Common myeloid progenitor, CD34-positive (primary cell): ENCODE measurements at places on chromosomes 12 and 14.

- DNase-seq, result peak; percentile 16
- H3K4me3 ChIP-seq, result no peak overlapping the region
- no peaks in the 10 kb centered on the region for H3K36me3 ChIP-seq
- H3K27ac ChIP-seq, result no peak overlapping the region
- H3K27me3 ChIP-seq, result peaks cover 2% of the 10 kb centered on the region
Measured at GRCh38 chr12:77133566-77133965, 68.2 kb upstream of the E2F7 start.

DNA sequence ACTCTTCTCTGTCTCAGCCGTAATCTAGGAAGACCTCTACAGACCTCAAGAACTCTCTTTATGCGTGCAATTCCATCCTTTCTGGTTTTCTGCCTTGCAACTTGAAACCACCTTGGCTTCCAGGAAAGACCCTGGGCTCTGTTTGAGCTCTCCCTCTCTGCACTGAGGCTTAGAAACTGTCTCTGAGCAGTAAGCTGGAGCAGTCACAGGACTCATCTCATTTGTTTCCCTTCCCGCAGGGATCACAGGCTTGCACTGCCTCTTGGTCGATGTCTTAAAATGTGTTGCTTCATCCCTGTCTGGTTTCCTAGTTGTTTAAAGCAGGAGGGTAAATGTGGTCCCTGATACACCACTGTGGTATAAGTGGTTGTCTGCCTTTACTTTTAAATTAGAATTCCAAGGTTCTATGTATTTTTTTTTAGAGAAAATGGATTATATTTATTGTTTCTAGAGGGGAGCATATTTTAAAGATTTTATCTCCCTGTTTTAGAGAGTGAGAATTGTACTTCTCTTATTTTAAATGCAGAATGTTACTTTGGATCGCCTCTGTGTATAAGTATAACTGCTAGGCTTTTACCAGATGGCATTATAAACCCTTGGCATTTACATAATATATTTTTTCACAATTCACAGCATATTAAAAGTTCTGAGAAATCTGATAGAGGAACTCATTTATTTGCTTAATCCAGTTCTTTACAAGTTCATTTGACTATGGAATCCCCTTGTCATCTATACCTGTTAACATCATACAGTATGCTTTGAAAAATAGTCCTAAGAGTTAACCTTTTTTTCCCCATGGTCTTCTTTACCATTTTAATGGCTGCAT is 26.4 kb downstream of the EID3 start:
- no peaks in the 10 kb centered on the region for H3K27me3 ChIP-seq
- H3K36me3 ChIP-seq, result peaks cover 65% of the 10 kb centered on the region
- H3K27ac ChIP-seq, result no peak overlapping the region
- no peak overlapping the region for H3K4me3 ChIP-seq
- DNase-seq, result no peak
- no peaks in the 10 kb centered on the region for H3K4me1 ChIP-seq

GRCh38 chr14:31154956-31155355 is 52.6 kb downstream of the HECTD1 start:
- H3K4me3 ChIP-seq, result no peak overlapping the region
- no peaks in the 10 kb centered on the region for H3K27me3 ChIP-seq
- no peaks in the 10 kb centered on the region for H3K4me1 ChIP-seq
- DNase-seq, result no peak
- H3K27ac ChIP-seq, result no peak overlapping the region
- peaks cover 52% of the 10 kb centered on the region for H3K36me3 ChIP-seq

DNA sequence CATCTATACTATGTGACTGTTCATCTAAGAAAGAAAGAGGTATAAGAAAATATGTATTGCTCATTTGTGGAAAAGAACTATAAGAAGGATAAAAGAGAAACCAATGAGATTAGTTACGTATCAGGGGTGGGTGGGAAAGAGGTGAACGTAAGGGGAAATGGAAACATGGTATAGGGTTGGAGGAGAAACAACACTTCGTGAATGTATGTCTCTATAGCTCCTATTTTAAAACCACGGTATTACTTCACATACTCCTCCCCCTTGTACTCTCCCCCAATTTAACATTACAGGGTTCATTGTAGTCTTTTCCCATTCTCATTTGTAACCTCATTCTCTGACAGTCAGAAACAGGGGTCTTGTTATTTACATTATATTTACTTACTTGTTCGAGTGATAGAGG is 120.4 kb downstream of the FOXG1 start:
- H3K27ac ChIP-seq, result no peak overlapping the region
- no peaks in the 10 kb centered on the region for H3K27me3 ChIP-seq
- DNase-seq, result no peak
- no peaks in the 10 kb centered on the region for H3K36me3 ChIP-seq
- H3K4me1 ChIP-seq, result no peaks in the 10 kb centered on the region
- H3K4me3 ChIP-seq, result no peak overlapping the region

DNA sequence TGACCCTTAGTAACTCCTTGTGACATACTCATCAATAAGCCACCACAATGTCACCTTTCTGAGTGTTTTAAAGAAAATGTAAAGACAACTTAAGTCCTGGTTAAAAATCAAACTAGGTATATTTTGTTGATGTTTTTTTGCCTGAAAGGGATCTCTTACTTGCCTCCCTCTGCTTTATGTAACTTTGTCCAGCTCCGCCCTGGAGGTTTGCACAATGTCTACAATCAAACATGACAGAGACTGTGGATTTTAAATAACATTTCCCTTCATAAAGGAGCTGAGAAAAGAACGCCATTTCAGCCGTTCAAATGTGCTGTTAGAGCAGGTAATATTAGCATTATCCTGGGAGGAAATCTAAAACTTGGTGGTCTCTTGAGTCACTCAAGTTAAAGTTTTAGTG is 613.9 kb downstream of the SOX5 start:
- no peaks in the 10 kb centered on the region for H3K27me3 ChIP-seq
- H3K36me3 ChIP-seq, result no peaks in the 10 kb centered on the region
- H3K4me1 ChIP-seq, result no peaks in the 10 kb centered on the region
- H3K4me3 ChIP-seq, result no peak overlapping the region
